Left ventricle myocardium superior (tissue), 1 donor: ENCODE measurements at places on chromosomes 5 and 9. TPM values are rescaled to one million over a fixed set of nuclear protein-coding genes. Genes with fewer than 3 reads are reported as not detected.

- no peak for DNase-seq
These were observed 59.6 kb upstream of the SLC27A6 start for GRCh38 chr5:128905568-128906110.

GRCh38 chr9:71629578-71630215, 138.6 kb downstream of the CEMIP2 start:
- DNase-seq = no peak

- no peak for DNase-seq
These were observed 245.5 kb downstream of the ARRDC3 start for GRCh38 chr5:91137647-91138046.

DNA sequence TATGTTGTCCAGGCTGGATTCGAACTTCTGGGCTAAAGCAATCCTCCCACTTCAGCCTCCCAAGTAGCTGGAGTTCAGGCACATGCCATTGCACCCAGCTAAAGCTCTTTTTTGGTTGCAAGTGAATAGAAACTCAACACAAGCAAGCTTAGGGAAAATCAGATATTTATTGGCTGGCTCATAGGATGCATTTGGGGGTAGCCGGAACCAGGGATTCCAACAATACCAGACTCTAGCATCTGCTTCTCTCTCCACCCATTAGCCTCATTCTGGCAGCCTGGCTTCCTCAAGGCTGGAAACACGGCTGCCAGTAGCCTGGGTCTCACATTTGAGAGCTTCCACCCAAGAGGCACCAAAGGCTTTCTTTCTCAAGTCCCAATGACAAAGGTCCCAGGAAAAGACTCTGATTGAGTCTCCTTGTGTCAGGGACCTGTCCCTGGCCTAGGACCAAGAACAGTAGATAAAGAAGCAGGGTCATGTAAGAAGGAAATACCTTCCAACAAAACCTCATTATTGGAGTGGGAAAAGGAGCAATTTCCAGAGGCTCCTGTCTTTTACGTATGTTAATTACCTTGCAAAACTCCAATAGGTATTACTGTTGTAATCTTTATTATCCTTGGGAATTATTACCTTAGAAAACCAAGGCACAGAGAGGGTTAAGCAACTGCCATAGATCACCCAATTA, 23.0 kb upstream of the B4GALT1 start:
- no peak for DNase-seq

DNA sequence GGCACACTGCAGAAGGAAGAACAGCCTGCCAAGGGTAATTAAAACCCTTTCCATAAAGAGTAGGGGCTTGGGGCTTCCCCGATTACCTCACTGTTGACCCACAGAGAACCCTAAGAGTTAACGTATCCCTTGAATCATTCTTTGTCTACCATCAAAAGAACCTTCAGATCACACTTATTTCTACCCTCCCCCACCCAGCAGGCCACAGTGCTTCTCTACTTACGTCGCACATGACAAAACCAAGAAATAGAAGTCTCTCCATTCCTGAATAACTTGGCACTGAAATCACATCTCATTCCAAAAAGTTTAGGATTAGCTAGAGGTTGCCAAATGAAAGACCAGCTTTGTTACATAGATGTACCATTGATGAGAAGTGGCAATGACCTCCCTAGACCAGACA, 268.7 kb upstream of the GAS1 start:
- no peak for DNase-seq

The RABGAP1 gene
- total RNA-seq = 47.4 TPM

- no peak for DNase-seq
These were observed 238.0 kb downstream of the ENC1 start for GRCh38 chr5:74402553-74402952.

The TNFSF8 gene
- total RNA-seq = 0.77 TPM

DNA sequence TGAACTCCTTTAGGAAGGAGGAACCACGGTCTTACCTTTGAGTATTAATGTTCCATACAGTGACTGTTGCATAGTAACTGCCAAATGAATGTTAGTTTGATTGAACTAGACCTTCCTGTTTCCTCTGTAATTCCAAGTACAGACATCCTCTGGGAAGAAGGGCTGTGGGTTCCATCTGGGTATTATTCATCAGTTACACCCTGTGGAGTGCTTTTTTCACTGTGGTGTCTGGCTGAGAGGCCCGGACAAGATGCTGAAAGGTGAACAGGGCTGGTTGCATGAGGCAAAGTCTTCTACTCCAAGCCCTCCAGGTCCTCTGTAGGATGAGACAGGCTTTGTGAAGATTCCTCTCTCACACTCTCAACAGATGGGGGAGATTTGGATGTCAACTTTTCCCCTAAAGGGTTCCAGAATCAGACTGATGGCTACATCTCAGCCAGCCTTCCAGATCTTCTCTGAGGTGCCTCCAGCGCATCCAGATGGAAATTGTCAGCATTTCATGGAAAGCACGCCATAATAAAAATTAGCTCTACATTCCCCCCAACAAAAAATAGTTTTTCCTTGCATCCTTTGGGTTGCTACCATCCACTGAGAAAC, 230.9 kb downstream of the GAS1 start:
- no peak for DNase-seq

The BAAT gene
- not detected for total RNA-seq

GRCh38 chr9:131233995-131234394, 42.3 kb downstream of the FAM78A start:
- no peak for DNase-seq

GRCh38 chr5:121695307-121695706, 156.4 kb upstream of the FTMT start:
- no peak for DNase-seq

GRCh38 chr9:94157050-94157801, 73.0 kb downstream of the PTPDC1 start:
- DNase-seq = peak; percentile 81

DNA sequence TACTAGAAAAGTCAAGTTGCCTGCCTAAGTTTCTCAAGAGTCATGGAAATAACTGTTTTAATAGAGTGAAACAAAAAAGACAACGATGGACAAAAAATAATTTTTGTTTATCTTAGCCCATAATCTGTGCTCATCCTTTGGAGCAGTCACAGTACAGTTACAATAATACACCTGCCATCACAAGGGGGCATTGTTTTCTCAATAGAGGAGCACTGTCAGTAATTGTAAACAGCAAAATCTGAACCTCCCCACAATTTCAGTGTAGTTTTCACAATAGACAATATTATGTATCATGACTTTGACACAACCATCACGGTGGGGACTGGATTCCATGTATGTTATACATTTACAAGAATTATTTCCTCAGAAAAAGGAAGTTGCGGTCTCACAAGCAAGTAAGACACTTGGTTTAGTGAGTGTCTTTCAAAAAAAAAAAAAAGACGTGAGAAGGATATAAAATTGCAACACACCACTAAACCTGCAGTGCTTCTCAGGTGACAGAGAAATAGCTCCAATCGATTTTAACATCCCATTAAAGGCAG, 586.3 kb downstream of the PTPRD start:
- DNase-seq = no peak

The MYORG gene
- 5.3 TPM for total RNA-seq

The PCDHGC4 gene
- 2.5 TPM for total RNA-seq

DNA sequence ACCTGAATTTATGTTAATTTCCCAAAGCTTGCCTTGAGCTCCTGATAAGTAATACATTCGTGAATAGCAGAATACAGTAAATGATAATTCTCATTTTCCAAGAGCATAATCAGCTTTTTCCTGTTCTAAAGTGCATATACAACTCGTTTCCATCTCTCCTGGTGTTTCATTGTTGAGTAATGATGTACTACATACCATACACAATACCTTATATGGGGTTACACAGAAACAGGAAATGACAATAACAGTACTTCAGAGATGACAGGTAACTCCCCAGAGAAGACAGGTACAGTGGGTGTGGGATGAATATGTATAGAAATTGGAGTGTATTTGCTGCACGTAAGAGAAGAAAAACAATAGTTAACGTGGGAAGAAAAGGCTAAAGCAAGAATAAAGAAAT, 287.1 kb downstream of the TENT4A start:
- no peak for DNase-seq

The ZNF189 gene
- total RNA-seq = 17.5 TPM

DNA sequence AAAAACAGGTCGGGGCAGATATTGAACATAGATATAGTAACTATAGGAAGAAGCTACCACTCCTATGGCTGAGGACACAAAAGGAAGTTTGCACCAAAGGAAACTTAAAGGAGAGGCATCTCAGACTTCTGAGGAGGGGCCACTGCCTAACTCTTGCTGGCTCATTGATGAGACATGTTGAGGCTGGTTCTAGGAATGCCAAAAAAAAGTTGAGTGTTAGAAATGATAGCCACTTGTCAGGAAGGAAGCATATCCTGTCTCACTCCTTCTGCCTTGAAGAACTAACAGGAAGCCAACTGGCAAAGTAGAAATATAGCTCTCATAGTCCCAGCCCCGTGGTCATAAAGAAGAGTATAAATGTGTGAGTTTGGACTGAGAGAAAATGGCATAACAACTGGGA, 23.3 kb upstream of the STOM start:
- no peak for DNase-seq

The TAF9 gene
- 38.7 TPM for total RNA-seq

DNA sequence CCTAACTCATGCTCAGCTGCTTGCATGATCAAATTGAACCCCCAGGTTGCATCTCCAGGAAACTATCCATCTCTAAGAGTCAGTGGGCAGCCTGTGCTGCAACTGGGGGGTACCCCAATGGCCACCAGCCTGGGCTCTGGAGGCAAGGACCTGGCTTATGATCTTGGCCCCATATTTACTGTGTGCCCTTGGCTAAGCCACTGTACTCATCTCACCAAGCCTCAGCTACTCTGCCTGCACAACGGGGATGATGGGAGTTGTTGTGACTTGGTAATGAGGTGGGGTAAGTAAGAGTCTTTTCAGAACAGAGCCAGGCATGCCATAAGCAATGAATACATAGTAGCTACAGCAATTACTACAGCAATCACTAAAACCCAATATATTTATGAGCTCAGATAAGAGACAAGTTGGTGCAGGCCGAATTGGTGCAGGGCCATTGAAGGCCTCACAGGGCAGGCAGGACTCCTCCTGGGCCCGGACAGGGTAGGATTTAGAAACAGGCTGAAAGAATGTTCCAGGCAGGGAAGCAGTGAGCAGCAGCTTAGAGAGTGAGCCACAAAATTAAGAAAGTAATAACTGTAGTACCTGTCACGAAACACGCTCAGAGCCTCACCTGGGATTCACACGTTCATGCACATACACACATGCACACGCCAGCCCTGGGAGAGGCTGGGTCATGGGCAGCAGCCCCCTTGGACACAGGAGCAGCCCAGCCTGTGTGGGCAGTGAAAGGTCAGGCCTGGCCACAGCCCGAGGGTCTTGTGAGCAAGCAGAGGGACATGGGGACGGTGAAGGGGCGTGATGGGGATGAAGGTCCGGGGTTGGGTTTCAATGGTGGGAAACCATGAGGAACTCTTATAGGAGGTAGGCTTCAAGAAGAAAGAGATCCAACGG, 74.1 kb downstream of the PAX5 start:
- no peak for DNase-seq

DNA sequence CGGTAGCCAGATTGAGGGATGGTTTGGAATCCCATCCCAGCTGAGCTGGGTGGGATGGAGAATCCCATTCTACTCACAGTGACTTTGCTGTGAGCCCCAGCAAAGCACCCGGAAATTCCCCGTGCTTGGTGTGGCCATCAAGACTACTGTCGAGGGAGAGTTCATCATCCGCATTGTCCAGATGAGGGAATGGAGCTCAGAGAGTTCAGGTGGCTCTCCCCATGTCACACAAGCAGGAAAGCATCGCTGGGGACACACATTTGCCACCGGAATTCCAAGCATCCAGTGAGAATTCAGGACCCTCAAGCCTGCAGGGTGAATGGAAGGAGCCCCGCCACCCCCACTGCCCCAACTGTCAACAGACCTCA, 54.4 kb downstream of the HRH2 start:
- DNase-seq = no peak

- DNase-seq = no peak
These were observed 15.7 kb downstream of the FER start for GRCh38 chr5:108763222-108763916.

DNA sequence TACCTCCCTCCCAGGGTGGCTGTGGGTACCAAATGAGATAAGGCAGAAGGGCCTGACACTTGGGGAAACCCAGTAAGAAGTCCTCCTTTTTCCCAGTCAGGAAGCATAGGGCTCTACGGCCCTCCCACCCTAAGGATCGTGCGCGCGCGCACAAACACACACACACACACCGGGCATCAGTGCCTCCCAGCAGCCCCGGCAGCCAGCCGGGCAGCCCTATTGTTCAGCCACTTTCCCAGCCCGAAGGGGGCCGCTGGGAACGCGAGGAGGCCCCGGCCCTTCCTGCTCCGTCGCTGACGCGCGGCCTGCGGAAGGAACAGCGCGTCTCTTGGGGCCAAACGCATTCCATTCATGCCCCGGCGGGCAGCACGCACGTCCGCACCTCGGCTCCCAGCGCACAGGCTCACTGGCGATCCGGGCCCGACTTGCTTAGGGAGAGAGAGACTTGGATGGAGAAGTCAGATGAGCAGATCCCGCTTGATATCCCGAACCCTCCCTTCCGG, 22.6 kb downstream of the DUSP1 start:
- DNase-seq = peak; percentile 93

- DNase-seq = no peak
These were observed 109.0 kb downstream of the NTRK2 start for GRCh38 chr9:84778570-84778969.

GRCh38 chr5:146633323-146633764, 117.4 kb upstream of the GPR151 start:
- no peak for DNase-seq

- no peak for DNase-seq
These were observed 162.7 kb downstream of the ZNF608 start for GRCh38 chr5:124583469-124584350.

- DNase-seq = no peak
These were observed 278.9 kb upstream of the CD180 start for GRCh38 chr5:67475489-67475888.

DNA sequence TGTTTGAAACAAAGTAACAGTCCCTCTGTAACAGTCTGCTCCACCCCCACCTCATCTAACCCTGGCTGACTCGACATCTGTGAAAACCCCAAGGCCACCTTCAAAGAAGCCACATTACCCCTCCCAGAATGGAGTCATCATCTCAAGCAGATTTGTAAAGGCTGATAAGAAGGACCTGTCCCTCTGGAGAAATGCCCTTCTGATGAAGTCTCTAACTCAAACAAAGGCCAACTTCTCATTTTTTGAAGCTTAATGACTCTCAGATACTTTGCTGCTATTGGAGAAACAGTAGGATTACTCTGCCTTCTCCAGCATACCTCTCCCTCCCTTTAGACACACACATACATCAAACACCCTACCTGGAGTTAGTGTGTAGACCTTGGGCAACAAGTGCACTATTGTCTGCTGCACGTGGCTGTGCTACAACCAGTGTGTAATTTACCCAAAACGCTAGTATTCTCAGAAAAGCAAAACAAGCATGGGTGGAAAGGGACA, 5.3 kb upstream of the SUSD1 start:
- DNase-seq = no peak

GRCh38 chr5:56471707-56472106, 238.6 kb upstream of the ANKRD55 start:
- DNase-seq = no peak

The TAF11L5 gene
- total RNA-seq = not detected

DNA sequence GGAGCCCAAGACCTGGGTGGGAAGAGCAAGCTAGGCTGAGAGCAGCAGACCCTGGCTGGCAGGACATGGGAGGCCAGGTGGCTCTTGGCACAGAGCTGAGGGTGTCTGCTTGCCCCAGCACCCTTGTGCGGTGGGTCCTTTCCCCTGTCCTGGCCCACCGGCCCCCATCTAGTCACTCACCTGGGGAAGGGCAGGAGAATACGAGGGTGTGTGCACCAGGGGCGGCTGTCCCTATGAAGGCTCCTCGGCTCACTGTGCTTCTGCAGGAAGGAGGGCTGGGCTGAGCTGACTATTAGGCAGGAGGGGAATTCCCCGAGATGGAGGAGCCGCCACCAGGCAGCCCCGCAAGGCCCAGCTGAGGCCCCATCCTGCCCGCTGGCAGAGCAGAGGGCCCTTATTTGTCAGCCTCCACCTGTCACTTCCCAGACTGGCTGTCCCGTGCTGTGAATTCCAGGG, 6.1 kb upstream of the TNIP1 start:
- DNase-seq = no peak
